Heart right ventricle (tissue), 16 donors: ENCODE measurements at places on chromosomes 6 and 20. TPM values are rescaled to one million over a fixed set of nuclear protein-coding genes. Genes with fewer than 3 reads are reported as not detected.

The OXT gene
- 0.35 TPM for polyA plus RNA-seq

The CD24 gene
- polyA plus RNA-seq, result 0.59 TPM

The AGPAT4 gene
- 1.3 TPM for polyA plus RNA-seq

The SRSF12 gene
- 0.15 TPM for polyA plus RNA-seq

The NTSR1 gene
- polyA plus RNA-seq, result not detected

The FGD2 gene
- 6.7 TPM for polyA plus RNA-seq

The KCNB1 gene
- polyA plus RNA-seq, result 0.99 TPM

The SPATS1 gene
- polyA plus RNA-seq, result not detected

The ENPP5 gene
- 3.4 TPM for polyA plus RNA-seq

The FOXF2 gene
- polyA plus RNA-seq, result 0.15 TPM
